ENCODE measurements at places on chromosomes 2 and 18. TPM values are rescaled to one million over a fixed set of nuclear protein-coding genes. Genes with fewer than 3 reads are reported as not detected.

Gene ADGRF3
- total RNA-seq = not detected

Gene LIMS1
- total RNA-seq = 123 TPM

- DNase-seq = no peak
- H3K4me3 ChIP-seq = no peak overlapping the region
- no peaks in the 10 kb centered on the region for H3K36me3 ChIP-seq
- no peaks in the 10 kb centered on the region for H3K4me1 ChIP-seq
- H3K27me3 ChIP-seq = no peaks in the 10 kb centered on the region
- H3K27ac ChIP-seq = no peak overlapping the region
Measured at GRCh38 chr2:100647709-100648108, 84.9 kb downstream of the PDCL3 start.

- peak overlapping the region; percentile 62 for H3K4me3 ChIP-seq
- no peak for DNase-seq
- H3K4me1 ChIP-seq = peaks cover 18% of the 10 kb centered on the region
- no peaks in the 10 kb centered on the region for H3K27me3 ChIP-seq
Measured at GRCh38 chr2:27489118-27489497, 435 bp downstream of the IFT172 start.

GRCh38 chr2:229363185-229363814, 92.2 kb upstream of the PID1 start:
- no peaks in the 10 kb centered on the region for H3K4me1 ChIP-seq
- H3K4me3 ChIP-seq = no peak overlapping the region
- no peaks in the 10 kb centered on the region for H3K36me3 ChIP-seq
- no peak for DNase-seq
- H3K27me3 ChIP-seq = no peaks in the 10 kb centered on the region

GRCh38 chr2:23683001-23683400, 243.9 kb downstream of the ATAD2B start:
- H3K4me1 ChIP-seq = no peaks in the 10 kb centered on the region
- DNase-seq = no peak
- H3K4me3 ChIP-seq = no peak overlapping the region
- H3K27ac ChIP-seq = no peak overlapping the region
- H3K36me3 ChIP-seq = no peaks in the 10 kb centered on the region

GRCh38 chr2:27249891-27250651, 12.8 kb downstream of the SLC30A3 start:
- H3K27ac ChIP-seq = no peak overlapping the region
- H3K36me3 ChIP-seq = no peaks in the 10 kb centered on the region
- H3K27me3 ChIP-seq = peaks cover 10% of the 10 kb centered on the region
- H3K4me1 ChIP-seq = no peaks in the 10 kb centered on the region
- no peak overlapping the region for H3K4me3 ChIP-seq

Gene EFHD1
- 13.8 TPM for total RNA-seq

Gene PLGLB2
- 0.98 TPM for total RNA-seq

GRCh38 chr2:151217343-151217742, 44.3 kb downstream of the RBM43 start:
- no peak overlapping the region for H3K27ac ChIP-seq
- no peaks in the 10 kb centered on the region for H3K4me1 ChIP-seq
- H3K27me3 ChIP-seq = no peaks in the 10 kb centered on the region
- no peaks in the 10 kb centered on the region for H3K36me3 ChIP-seq

GRCh38 chr2:32189011-32189410, 23.3 kb downstream of the SLC30A6 start:
- H3K36me3 ChIP-seq = peaks cover 50% of the 10 kb centered on the region
- no peaks in the 10 kb centered on the region for H3K4me1 ChIP-seq
- no peaks in the 10 kb centered on the region for H3K27me3 ChIP-seq
- DNase-seq = no peak
- H3K27ac ChIP-seq = no peak overlapping the region

DNA sequence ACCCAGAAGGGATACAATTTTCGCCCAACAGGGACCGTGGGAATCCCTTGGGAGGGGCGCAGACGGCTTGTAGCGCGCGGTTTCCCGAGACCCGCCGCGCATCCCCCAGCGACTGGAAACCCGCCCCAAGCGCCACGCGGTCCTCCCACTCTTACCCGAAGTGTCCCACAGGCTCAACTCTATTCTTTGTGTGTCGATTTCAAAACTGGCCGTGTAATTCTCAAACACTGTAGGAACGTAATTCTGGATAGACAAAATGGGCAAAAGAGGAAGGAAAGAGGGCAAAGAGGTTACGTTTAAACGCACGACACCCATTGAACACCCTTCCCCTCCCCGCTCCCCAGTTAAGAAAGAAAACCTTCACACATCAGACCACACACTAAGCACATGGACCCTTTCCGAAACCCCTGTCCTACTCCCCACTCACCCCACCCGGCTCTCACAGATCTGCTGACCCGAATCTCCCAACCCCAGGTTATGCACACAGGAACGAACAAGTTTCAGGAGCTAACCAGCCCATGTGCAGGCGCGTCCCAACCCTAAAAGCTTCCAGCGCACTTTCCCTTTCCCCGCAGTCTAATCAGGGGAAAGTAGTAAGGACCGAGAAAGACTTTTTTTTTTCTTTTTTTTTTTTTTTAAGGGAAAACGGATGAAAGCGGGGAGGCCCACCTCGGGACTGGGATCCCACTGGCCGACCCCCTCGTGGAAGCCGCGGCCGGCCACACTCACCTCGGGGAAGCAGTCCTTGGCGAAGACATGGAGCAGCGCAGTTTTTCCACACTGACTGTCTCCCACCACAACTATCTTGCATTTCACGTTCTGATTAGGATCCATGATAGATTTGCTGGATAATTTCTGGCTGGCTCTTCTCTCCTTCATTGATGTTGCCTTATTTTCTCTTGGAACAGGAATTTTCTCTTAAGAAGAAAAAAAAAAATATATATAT, 655 bp downstream of the RND3 start:
- H3K4me3 ChIP-seq = peak overlapping the region; percentile 88
- H3K36me3 ChIP-seq = no peaks in the 10 kb centered on the region
- no peaks in the 10 kb centered on the region for H3K27me3 ChIP-seq
- H3K4me1 ChIP-seq = peaks cover 31% of the 10 kb centered on the region

DNA sequence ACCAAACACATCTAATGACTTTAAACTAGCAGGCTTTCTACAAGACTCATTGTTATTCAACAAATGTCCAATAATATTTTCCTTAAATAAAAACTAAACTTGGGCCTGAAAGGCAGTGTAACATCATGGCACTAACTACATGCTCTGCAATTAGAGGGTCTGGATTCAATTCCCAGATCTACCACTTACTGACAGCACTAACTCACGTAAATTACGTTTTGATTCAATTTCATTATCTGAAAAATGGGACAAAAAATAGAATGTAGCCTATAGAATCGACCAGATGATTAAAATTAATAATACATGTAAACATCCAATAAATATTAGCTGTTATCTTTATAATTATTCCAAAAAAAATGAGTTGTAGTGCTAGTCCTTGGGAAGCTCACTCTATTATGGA, 98.0 kb upstream of the DDX18 start:
- H3K4me3 ChIP-seq = no peak overlapping the region
- no peaks in the 10 kb centered on the region for H3K36me3 ChIP-seq
- H3K27ac ChIP-seq = no peak overlapping the region
- H3K4me1 ChIP-seq = no peaks in the 10 kb centered on the region
- DNase-seq = no peak

Gene ASXL3
- 1.0 TPM for total RNA-seq

Gene FAM161A
- 0.83 TPM for total RNA-seq

Gene MROH2A
- total RNA-seq = not detected

- H3K4me1 ChIP-seq = no peaks in the 10 kb centered on the region
- H3K4me3 ChIP-seq = no peak overlapping the region
- H3K27me3 ChIP-seq = no peaks in the 10 kb centered on the region
- DNase-seq = no peak
Measured at GRCh38 chr2:151857650-151858049, 29.4 kb upstream of the ARL5A start.

GRCh38 chr2:137525641-137526190, 438.6 kb upstream of the HNMT start:
- no peak overlapping the region for H3K4me3 ChIP-seq
- H3K4me1 ChIP-seq = no peaks in the 10 kb centered on the region
- H3K36me3 ChIP-seq = no peaks in the 10 kb centered on the region
- DNase-seq = no peak
- no peaks in the 10 kb centered on the region for H3K27me3 ChIP-seq
- H3K27ac ChIP-seq = no peak overlapping the region

DNA sequence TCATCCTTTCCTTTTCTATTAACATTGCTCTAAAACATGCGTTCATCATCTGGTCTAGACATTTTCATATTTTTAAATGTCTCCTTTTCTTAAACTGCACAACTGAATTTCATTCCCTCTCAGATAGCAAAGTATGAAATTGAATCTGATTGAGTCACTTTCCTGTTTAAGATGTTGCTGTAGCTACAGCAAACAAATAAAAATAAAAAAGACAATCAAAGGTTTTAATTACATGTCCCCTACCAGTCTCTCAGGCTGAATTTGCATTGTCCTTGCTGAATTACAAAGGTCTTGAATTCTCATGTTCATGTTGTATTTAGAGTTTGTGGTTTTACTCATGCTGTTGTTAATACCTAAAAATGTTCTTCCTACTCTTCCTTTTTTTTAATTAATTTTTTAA, 537.9 kb upstream of the LRATD1 start:
- no peaks in the 10 kb centered on the region for H3K36me3 ChIP-seq
- no peak overlapping the region for H3K27ac ChIP-seq
- H3K4me3 ChIP-seq = no peak overlapping the region

Gene FN1
- total RNA-seq = 3,035 TPM

GRCh38 chr2:112794841-112795240, 10.5 kb upstream of the IL1A start:
- H3K4me3 ChIP-seq = no peak overlapping the region
- DNase-seq = no peak
- H3K4me1 ChIP-seq = peaks cover 16% of the 10 kb centered on the region
- H3K27ac ChIP-seq = no peak overlapping the region

DNA sequence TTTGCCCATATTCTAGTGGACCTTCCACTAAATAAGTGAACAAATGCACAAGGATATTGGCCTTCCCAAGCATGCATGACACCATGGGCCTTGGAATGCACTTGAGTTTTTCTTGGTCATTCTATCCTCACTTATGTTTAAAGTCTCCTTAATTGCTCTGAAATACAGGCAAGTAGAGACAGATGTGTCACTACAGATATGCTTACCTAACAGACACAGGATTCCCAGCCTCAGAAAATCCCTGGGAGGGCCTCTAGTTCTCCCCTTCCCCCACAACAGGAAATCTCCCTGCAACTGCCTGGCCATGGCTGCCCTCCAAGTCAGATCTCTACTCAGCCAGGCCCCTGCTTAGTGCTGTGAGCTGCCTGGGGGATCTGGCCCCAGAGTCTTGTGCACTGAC, 445.2 kb downstream of the IRS1 start:
- H3K27ac ChIP-seq = no peak overlapping the region
- no peak for DNase-seq
- no peak overlapping the region for H3K4me3 ChIP-seq
- no peaks in the 10 kb centered on the region for H3K27me3 ChIP-seq
- H3K36me3 ChIP-seq = no peaks in the 10 kb centered on the region
- no peaks in the 10 kb centered on the region for H3K4me1 ChIP-seq

GRCh38 chr2:234100686-234101085, 50.2 kb downstream of the SPP2 start:
- no peaks in the 10 kb centered on the region for H3K27me3 ChIP-seq
- no peaks in the 10 kb centered on the region for H3K36me3 ChIP-seq
- no peak overlapping the region for H3K4me3 ChIP-seq
- H3K4me1 ChIP-seq = no peaks in the 10 kb centered on the region

GRCh38 chr2:128315122-128315828, 3.4 kb downstream of the HS6ST1 start:
- H3K27ac ChIP-seq = no peak overlapping the region
- H3K36me3 ChIP-seq = peaks cover 7% of the 10 kb centered on the region
- H3K4me3 ChIP-seq = peak overlapping the region; percentile 84

GRCh38 chr2:96622544-96622943, 15.6 kb downstream of the KANSL3 start:
- peaks cover 12% of the 10 kb centered on the region for H3K4me1 ChIP-seq
- no peak overlapping the region for H3K27ac ChIP-seq
- H3K36me3 ChIP-seq = peaks cover 31% of the 10 kb centered on the region
- DNase-seq = no peak
- no peaks in the 10 kb centered on the region for H3K27me3 ChIP-seq

- no peaks in the 10 kb centered on the region for H3K36me3 ChIP-seq
- no peak overlapping the region for H3K4me3 ChIP-seq
- no peak overlapping the region for H3K27ac ChIP-seq
- H3K4me1 ChIP-seq = peaks cover 4% of the 10 kb centered on the region
- DNase-seq = no peak
Measured at GRCh38 chr18:62862466-62862865, 147.1 kb downstream of the PHLPP1 start.

Gene ATP5F1A
- total RNA-seq = 545 TPM

Gene TMEM214
- 26.7 TPM for total RNA-seq

Gene DAW1
- total RNA-seq = not detected

DNA sequence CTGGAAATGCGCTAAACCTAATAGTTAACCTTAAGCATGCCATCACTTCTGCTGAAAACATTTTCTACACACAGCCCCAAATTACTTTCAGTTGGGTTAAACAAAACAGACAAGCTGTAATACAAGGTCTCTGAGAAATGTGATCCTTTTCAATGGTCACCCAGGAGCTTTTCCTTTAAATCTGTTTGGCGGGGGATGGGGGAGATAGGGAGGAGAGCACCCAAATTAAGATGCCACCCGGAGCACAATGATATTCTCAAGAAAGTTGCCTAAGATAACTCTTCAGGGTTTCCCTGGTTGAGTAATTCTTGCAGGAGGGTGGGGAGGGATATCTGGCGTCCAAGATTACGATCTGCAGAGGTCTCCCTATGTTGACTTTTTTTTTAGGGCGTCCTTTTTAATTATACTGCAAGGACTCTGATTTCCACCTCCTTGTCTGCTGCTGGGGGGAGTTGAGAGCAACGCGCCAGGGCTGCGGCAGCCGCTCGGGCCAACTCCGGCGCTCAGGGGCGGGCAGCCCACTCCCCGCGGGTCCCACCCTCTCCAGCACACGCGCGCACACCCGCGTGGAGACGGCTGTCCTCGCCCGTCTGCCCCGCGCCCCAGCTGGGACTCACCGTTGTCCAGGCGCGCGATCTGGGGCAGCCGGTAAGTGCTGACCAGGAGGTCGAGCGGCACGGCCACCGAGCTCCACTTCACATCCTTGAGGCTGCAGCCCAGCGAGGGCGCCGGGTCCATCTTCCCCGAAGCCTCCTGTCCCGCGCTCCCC, 807 bp downstream of the GAREM1 start:
- H3K36me3 ChIP-seq = no peaks in the 10 kb centered on the region
- DNase-seq = no peak
- H3K27me3 ChIP-seq = no peaks in the 10 kb centered on the region
- H3K27ac ChIP-seq = peak overlapping the region; percentile 92

Gene COL5A2
- total RNA-seq = 66.9 TPM

Gene CABYR
- total RNA-seq = 1.8 TPM

GRCh38 chr2:57615855-57616556, 430.6 kb upstream of the VRK2 start:
- H3K27me3 ChIP-seq = no peaks in the 10 kb centered on the region
- DNase-seq = no peak
- H3K4me3 ChIP-seq = no peak overlapping the region
- no peaks in the 10 kb centered on the region for H3K36me3 ChIP-seq

GRCh38 chr2:205744074-205744591, 61.8 kb downstream of the NRP2 start:
- peaks cover 13% of the 10 kb centered on the region for H3K36me3 ChIP-seq
- peak overlapping the region; percentile 80 for H3K27ac ChIP-seq
- no peak for DNase-seq
- H3K4me1 ChIP-seq = peaks cover 78% of the 10 kb centered on the region
- H3K27me3 ChIP-seq = no peaks in the 10 kb centered on the region

All from esophagus muscularis mucosa (tissue), 4 donors.